ENCODE measurements at places on chromosomes 16 and 17.

DNA sequence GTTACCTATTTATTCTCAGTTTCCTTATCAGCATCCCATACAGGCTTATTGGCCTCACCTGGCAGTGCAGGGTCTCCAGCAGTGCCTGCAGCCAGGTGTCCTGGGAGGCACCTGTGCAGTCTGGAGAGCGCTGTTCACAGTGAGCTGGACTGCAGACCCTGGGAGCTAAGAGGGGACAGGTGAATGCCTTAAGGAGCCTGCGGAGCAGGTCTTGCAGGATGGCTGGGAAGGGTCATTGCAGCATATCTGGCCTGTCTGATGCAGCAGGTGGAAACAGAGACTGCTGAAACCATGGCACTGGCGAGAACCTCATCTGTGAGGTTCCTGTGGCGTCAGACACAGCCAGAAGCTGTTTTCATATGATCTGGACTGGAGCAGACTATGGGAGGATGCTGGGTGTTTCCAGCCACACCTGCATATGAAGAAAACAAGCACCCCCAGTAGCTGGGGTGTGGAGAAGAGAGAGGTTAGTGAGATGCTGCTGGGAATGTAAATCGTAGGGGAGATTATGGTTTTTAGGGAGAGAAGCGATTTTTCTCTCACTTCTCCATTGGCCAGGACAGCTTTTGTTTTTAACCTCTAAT lies 77.0 kb downstream of the NTN1 start:
- no peak for DNase-seq

GRCh38 chr16:28204622-28205021 lies 7.1 kb downstream of the XPO6 start:
- no peak for DNase-seq

DNA sequence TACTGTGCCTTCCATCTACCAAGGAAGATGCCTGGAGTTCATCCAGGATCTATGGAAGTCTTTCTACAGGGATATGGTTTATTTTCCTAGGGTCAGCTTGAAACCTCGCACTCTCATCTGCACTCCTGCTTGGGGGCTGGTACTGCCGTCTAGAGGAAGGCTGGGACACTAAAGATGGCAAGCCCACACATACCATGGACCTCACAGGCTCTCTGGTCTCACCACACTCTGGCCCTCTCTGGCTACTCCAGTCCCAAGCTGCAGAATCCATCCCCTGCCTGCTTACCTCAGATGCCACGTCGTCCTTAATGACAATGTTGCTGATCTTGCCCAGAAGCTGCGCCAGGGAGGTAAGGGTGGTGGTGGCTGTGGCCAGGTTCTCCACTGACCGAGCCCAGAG lies 2.1 kb upstream of the UNC119 start:
- DNase-seq = no peak

DNA sequence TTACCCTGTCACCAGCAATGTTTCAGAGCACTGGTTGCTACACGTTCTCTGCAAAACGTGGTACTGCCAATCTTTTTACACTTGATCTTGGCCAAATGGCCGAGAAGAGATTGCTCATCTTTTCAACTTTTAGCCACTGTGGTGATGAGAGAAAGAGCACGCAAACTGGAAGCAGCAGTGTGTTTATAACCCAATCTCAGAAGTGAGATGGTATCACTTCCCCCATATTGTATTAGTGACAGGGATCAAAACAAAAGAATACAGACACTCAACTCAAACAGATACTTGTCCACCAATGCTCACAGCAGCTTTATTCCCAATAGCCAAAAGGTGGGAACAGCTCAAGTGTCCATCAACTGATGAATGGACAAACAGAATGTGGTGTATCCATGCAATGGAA lies 72.1 kb upstream of the FA2H start:
- DNase-seq = no peak

DNA sequence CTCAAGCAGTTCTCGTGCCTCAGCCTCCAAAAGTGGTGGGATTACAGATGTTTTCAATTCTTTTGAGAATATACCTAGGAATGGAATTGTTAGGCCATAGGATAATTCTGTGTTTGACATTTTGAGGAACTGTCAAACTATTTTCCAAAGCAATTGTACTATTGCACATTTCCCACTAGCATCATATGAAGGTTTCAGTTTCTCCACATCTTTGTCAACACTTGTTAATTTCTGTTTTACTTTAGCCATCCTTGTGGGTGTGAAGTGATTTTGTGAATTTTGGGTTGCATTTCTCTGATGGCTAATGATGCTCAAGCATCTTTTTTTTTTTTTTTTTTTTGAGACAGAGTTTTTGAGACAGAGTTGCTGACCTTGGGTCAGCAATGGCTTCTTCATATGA lies 6.2 kb downstream of the NT5M start:
- DNase-seq = no peak

GRCh38 chr16:55035029-55035428 lies 104.4 kb downstream of the IRX5 start:
- no peak for DNase-seq

DNA sequence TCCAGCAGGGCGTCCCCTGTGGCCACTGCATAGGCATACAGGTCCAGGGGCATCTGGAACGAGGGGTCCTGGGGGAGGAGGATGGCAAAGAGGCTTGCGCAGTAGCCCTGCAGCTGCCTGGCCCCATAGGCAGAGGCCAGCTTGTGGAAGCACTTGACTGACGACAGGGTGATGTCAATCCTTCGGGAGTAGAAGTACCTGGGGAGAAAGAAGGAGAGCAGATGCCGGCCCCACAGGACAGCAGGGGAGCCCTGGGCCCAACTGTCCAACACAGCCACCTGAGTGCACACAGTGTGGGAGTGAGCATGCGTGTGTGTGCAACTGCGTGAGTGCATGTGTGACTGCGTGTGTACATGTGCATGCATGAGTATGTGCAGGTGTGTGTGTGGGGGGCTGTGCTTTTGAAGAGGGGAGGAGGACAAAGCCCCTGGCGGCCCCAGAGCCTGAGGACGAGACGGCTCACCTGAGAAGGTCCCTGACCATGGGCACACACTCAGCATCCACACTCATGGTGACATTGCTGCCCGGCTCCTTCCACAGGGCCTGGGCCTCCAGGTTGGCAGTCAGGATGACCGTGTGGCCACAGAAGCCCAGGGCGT lies 7.1 kb downstream of the LGALS3BP start:
- no peak for DNase-seq

DNA sequence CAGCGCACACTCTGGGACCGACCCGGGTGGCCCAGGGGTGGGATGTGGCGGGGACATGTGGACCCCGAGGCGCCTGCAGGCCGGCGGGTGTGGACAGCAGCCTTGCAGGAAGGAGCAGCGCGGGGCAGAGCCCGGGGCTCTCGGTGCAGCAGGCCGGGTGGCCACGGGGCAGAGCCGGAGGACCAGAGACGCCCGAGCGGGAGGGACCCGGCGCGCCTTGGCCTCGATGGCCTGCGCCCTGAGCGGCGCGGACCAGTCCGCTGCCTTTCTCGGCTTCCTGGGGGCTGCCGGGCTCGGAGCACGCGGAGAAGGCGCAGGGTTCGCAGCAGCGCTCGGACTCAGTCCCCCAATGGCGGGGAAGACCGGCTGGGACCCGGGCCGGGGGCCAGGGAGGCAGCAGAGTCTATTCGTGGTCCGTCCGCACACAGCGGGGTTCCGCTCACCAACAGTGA lies 43.4 kb downstream of the OSBPL7 start:
- no peak for DNase-seq

DNA sequence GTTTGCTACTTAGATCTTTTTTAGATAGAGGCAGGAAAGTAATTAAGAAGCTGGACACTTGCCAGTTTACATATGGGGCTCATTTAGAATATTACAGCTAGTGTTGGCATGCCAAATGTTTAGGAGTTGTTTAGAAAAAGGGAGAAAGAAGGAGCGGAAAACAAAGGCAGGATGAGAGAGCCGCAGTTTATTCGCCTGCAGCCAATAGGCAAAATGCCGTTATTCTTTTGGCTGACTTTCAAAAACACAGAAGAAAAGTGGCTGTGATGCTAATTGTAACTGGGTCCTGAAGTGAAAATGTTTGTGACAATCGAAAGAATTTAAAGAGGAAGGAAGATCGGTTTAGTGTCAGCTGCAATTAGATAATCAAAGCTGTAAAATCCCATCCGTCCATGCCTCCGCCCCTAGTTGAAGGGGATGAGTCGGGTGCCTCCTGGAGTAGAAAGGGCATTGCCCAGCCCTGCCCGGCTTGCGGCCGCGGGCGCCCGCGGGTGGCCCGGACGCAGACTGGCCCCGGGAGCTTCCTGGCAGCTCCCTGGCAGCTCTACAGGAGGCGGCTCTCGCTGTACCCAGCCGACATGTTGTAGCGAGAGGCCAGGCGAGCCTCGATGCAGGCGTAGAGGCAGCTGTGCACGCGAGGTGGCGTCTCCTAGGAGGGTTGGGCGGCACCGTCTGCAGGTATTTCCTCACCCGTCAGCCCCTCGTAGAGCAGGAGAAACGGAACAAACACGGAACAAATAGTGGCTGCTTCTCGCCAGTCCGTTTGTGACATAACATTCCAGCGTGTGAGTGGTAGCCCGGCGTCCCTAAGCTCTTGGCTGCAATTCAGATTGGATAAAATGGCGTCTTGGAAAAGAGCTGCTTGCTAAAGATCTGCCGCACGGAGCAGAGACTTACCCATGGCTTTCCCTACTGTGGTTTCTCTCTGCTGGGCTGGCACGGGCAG lies 82.2 kb downstream of the TNRC6C start:
- DNase-seq = no peak

- no peak for DNase-seq
These were observed 14.1 kb downstream of the RAD51C start for GRCh38 chr17:58706351-58707140.

DNA sequence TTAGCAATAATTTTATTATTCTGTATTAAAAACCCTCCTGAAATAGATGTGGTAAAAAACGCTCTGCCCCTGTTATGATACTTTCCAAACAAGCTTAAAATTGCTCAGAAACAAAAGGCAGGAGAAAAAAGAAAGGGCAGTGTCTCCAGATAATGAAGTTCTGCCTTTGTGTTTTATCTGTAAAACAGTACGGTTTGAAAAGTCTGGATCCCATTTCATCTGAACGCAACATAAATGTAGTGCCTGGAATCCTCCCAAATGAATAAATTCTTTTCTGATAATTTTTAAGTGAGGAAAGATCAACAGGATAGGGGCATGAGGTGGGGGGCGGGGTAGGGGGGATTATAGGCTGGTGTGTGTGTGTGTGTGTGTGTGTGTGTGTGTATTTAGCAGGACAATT lies 87.5 kb upstream of the SOX9 start:
- no peak for DNase-seq

DNA sequence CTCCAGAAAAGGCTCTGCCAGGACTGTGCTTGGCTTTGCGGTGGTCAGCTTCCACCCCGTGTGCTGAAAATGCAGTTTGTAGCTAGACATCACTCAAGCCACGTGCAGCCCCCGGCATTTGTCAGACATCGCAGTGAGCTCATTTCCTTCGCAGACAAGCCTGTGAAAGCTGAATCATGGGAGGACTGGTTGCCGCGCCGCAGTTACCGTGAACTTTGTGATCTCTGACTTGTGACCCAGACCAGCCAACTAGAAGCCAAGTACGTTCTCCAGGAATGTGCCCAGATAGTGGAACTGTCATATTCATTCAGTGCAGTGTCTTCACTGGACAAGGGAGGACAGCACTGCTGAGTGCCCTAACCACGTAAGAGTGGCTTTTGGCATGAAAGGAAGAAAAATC lies 58.1 kb downstream of the NDE1 start:
- no peak for DNase-seq

- no peak for DNase-seq
These were observed 25.8 kb downstream of the CAPNS2 start for GRCh38 chr16:55592306-55592705.

DNA sequence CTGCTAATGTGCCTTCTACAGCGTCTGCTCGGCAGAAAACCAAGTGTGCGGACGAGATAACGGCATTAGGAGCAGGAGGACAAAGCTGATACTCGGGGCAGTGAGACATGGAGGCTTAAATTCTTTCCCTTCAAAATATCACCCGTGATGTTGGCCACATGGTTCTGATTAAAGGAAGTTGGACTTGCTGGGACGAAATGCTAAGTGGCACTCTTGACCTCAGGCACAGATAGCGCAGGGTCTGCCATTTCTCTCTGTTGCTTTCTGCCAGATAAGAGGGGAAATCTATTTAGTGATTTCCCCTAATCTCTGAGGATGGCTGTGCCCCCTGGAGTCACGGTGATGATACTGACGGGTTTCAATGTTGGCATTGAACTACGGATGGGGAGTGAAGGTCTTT lies 509.6 kb upstream of the EEF2KMT start:
- DNase-seq = no peak

- peak; percentile 70 for DNase-seq
These were observed 5.0 kb downstream of the TBKBP1 start for GRCh38 chr17:47698749-47699535.

DNA sequence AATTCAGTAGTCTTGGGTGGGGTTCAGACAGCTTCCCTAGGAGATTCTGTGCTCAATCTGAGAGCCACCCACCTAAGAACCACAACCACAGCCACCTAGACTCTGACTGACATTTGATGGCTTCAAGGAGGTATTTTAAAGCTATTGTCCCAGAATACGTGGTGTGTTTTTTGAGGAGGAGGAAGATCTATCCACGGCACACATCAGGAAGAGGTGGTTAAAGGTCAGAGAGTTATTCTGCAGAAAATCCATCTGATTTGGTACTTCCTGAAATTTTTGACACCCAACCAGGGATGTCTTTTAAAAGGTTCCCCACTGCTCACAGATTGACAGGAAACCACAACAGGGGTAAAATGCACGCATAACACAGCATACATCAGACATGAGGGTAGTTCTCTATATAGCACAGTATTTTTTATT lies 25.1 kb downstream of the SMARCE1 start:
- DNase-seq = no peak

DNA sequence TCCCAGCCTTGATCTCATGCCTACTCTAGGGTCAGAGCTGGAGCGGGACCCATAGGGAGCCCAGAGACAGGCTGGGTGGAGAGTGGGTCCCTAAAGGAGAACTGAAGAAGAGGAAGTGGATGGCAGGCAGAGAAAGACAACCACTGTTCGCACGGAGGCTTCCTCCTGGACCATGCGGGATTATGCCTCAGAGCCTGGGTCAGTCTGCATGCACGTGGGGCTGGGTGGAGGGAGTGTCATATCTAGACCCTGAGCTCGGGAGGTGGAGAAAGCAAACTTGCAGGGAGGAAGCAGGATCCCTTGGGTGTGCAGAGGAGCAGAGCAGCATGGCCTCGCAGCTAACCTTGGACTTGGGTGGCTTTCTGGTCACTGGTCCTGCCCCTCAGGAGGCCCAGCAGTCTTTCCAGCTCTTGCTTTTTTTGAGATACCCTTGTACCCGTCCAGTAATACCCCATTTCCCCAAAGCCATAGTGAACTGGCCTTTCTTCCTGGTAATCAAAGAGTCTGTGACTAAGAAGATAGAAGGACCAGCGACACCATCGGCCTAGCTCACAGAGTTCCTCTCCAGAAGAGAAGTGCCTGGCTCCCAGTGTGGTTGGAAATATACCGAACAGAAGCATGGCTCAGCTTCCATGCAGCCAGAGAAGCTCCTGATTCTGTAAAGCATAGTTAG lies 344.2 kb downstream of the CPPED1 start:
- no peak for DNase-seq

DNA sequence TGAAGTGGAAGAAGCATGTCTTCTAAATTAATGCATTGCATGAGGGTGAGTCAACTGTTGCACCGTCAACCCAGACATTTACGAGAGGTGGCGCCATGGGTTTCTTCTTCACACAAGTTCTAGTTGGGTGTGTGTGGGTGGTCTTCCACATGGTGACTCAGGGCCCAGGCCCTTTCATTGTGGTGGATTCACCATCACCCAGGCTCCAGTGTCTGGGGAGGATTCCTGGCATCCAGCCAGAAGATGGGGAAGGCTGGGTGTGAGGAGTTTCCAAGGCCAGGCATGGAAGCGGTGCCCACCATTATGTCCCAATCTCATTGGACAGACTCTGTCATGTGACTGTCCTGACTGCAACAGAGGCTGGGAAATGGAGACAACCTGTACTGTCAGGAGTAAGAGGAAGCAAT lies 21.4 kb upstream of the JPH3 start:
- no peak for DNase-seq
